Muscle of back (tissue), 13 donors: ENCODE measurements at places on chromosomes 2 and 18.

DNA sequence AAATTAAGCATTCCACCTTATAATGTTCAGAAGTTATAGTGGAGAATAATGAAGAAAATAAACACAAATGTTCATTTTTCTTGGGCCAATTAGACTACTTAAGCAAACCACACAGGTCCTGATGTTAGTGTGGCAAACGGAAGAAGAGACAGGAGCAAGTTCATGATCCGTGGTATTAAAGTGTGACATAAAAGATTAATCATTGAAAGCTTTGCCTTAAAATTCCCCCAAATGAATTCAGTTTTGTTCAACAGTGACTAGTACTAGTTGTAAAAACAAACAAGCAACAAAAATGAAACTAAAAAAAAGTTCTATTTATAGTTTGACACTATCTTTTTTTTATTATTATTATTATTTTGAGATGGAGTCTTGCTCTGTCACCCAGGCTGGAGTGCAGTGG, 73.7 kb downstream of the RFTN2 start:
- DNase-seq, result no peak

DNA sequence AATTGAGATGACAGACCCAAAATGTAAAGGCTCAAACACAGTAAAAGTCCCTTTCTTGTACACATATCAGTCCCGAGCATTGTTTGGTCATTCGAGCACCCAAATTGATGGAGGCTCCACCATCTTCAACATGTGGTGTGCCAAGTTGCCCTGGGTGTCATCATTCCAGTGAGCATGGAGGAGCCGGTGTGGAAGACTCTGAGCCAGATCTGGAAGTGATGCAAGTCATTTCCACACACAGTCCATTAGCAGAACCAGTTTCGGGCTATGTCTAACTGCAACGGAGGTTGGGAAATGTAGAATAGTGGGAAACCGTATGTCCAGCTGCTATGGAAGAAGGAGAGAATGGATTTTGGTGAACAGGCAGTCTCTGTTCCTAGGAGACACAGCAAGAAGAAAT, 40.9 kb upstream of the BZW1 start:
- DNase-seq, result no peak

- no peak for DNase-seq
Measured at GRCh38 chr18:44880170-44880569, 199.5 kb downstream of the SETBP1 start.

GRCh38 chr2:19228715-19229114, 129.7 kb downstream of the OSR1 start:
- DNase-seq, result no peak

- DNase-seq, result no peak
Measured at GRCh38 chr18:29311580-29311979, 1134.7 kb upstream of the CDH2 start.

DNA sequence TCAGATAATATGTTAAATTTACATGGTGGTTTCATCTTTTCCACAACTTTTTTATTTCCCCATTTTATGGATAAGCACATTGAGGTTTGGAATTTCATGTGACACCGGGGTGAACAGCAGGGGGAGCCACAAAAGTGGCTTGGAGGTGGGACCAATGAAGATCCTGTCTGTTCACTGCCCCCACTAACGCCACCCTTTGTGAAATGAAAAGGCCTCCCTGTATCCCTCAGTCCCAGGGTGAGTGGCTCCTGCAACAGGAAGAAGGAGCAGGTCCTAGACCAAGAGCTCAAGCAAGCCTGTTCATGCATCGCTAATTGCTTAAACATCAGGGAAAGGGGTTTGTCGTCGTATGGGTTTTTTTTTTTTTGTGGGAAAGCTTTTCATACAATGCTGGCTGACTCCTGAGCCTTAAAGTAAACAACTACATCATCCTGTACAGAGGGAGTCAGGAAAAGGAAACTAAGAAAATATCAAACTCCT, 267.8 kb upstream of the EPAS1 start:
- DNase-seq, result peak; percentile 21

- peak; percentile 53 for DNase-seq
Measured at GRCh38 chr2:106085181-106085940, 108.7 kb downstream of the UXS1 start.

- DNase-seq, result no peak
Measured at GRCh38 chr18:904218-905090, at the start of gene ADCYAP1. ADCYAP1 (plus strand) TSS chr18:904871; CDS start chr18:905387, 516 bp downstream.

DNA sequence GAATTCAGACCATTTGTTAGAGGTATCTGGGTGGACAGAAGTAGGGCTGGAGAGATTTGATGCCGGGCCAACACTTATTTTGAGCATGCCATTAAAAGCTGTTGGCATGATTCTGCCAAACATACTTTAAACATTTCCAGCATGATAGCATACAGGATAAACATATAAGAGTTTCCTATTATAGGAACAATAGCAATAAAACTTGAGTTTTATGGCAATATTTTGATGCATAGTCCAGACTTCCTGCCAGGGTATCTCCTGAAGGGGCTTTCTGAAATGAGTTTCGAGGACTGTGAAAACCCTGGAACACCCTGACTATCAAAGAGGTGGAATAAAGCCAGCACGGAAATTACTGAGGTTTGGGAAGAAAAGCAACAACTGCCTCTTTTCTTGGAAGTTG, 1398.0 kb upstream of the NXPH2 start:
- DNase-seq, result no peak

DNA sequence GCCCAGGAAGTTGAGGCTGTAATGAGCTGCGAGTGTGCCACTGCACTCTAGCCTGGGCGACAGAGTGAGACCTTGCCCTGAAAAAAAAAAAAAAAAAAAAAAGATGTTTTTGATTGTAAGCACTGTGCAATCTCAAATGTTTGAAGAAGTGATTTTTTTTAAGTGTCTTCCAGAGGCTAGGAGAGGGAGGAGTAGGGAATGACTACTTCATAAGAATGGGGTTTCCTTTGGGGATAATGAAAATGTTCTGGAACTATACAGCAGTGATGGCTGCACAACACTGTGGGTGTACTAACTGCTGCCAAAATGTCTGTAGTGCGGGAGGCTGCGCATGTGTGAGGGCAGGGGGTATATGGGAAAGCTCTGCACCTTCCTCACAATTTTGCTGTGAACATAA, 83.7 kb downstream of the MCFD2 start:
- no peak for DNase-seq

GRCh38 chr2:209208211-209208610, 215.6 kb upstream of the MAP2 start:
- DNase-seq, result peak; percentile 27

DNA sequence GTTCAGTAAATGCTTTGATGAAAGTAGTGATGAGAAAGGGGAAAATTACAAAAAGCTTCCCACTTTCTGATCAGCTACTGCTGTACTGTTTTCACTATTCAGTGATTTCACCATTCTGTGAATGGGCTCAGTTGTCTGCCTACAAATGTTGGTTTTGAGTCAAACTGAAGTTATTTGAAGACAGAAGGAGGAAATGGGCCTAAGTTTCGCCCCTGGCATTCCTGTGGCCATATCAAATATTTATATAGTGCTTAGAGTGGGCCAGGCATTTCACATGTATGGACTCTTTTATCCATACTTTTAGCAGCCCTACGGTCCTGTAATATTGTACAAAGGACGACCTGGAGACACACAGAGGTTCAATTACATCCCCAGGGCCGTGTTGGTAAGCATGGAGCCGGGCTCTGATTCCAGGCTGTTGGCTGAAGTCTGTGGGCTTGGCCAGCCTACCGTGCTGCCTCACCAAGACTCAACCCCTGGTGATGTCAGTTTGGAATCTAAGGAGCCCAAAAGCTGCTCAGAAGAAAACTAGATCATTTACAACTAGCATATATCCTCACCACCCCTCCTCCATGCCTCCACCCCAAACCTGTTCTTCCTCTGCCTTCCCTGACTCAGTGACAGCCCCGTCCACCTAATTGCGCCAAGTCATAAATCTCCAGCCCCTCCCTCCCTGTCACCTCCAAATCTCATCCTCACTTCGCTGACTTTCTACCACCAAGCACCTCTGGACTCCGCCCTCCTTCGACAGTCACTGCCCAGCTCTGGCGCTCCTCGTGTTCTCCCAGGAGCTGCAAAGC, 10.1 kb upstream of the GRHL1 start:
- DNase-seq, result no peak

DNA sequence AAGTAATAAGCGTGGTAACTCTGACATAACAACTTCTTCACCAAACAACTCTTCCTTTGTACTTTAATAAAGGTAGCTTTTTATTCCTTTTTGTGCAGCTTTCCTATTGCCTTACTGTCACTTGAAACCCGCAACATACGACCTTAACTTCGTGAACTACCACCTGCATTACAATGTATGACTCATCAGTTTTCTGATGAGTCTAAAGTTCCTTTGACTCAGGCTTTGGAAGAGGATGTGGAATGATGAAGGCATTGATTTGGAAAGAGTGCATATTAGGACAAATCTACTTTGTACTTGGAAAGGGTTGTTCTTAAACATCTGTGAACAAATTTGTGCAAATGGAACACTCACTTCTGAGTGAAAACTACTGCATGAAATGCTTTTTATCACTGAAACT, 1012.1 kb downstream of the TMEM182 start:
- DNase-seq, result no peak

DNA sequence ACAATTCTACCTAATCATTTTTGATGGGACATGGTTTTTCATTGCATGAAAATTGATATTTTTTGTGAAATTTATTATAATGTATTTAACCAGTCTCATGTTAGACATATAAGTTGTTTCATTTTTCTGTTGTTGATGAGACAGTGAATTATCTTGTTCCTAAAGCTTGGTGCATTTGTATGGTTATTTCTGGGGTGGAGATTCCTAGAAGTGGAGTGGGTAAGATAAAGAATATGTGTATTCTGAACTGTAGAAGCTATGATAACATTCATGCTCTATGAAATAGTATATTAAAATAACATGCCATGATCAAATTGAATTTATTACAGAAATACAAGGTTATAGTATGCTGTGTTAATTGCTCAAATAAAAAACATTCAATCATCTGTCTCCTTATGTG, 69.2 kb downstream of the BOLA3 start:
- DNase-seq, result no peak

DNA sequence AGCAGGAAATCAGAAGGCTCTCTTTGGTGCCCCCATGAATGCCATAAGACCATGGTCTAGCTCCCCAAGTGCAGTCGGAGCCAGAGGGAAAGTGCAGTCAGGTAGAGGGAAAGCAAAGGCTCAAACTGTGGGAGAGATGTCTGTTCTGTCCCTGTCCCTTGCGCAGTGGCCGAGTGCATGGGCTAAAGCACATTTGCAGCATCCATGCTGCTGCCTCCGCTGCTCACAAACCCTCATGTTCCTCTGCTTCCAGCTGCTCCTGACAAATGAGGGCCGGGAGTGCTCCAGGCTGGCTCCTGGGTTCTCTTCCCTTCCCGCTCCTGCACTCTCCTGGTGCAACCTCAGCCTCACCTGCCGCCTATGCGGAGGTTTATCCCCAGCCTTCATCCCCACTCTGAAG, 34.2 kb downstream of the SCTR start:
- DNase-seq, result no peak

DNA sequence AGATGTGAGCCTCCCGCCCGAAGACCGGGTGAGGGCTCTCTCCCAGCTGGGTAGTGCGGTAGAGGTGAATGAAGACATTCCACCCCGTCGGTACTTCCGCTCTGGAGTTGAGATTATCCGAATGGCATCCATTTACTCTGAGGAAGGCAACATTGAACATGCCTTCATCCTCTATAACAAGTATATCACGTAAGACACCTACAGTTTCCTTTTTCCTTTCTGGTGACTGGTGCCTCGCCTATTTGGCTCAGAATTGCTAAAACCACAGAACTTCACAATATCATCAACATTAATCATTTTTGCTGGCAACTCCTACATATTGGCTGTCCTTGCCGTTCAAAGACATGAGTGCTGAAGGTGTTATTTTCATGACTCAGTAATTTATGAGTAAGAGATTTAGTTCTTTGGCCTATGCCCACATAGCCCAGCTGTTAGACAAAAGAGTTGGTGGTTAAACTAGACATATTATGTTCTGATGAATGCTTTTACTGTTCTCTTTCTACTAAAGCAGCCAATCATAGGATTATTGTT, 2.2 kb downstream of the STAMBP start:
- peak; percentile 74 for DNase-seq

DNA sequence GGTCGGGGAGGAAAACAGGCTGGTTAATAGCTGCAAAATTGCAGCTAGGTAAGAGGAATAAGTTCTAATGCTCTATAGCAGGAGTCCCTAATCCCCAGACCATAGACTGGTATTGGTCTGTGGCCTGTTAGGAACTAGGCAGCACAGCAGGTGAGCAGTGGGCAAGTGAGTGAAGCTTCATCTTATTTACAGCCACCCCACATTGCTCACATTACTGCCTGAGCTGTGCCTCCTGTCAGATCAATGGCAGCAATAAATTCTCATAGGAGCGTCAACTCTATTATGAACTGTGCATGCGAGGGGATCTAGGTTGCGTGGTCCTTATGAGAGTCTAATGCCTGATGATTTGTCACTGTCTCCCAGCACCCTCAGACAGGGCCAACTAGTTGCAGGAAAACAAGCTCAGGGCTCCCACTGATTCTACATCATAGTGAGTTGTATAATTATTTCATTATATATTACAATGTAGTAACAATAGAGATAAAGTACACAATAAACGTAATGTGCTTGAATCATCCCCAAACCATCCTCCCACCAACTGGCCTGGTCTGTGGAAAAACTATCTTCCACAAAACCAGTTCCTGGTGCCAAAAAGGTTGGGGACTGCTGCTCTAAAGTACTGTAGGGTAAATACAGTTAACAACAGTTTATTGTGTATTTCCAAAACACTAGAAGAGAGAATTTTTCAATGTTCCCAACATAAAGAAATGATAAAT, 91.7 kb upstream of the TFCP2L1 start:
- no peak for DNase-seq

- DNase-seq, result no peak
Measured at GRCh38 chr2:176234156-176234555, 35.1 kb upstream of the MTX2 start.

DNA sequence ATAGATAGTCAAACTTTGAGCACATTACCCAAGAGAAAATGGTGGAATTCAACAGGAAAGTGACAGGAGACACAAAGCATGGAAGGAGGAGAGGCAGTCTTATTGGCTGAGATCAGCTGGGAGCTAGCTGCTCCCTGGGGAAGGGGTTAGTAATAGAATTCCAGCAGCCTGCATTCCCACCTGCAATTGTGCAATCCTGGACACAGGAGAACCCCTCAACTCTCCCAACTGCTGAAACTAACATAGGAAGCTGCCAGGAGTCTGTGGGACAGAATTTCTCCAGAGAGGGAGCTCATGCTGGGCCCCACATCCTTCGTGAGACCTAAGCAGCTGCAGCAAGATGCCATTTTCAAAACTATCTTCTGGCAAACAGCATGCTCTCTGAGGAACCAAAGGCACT, 69.8 kb upstream of the ACVR1C start:
- peak; percentile 4 for DNase-seq

- no peak for DNase-seq
Measured at GRCh38 chr2:128535953-128536352, 217.3 kb upstream of the HS6ST1 start.

GRCh38 chr2:99682275-99683060, 192.7 kb upstream of the REV1 start:
- no peak for DNase-seq

DNA sequence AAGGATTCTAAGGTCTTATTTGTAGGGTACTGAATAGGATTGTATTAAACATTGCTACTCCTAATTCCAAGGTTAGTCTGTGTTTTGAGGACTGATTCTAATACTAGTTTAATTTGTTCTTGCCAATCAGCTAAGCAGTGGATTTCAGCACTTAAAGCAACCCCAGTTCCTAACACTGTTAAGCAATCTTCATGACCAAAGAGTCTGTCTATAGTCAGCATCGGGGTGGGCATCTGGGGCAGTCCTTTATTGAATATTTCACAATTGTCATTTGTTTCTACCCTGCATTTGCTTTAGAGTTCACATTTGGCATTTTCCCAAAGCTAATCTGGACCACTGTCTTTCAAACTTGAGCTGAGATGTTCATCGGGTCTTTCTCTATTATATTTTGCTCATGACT, 248.0 kb upstream of the TANK start:
- no peak for DNase-seq
